ENCODE measurements at places on chromosomes 3 and 15.

DNA sequence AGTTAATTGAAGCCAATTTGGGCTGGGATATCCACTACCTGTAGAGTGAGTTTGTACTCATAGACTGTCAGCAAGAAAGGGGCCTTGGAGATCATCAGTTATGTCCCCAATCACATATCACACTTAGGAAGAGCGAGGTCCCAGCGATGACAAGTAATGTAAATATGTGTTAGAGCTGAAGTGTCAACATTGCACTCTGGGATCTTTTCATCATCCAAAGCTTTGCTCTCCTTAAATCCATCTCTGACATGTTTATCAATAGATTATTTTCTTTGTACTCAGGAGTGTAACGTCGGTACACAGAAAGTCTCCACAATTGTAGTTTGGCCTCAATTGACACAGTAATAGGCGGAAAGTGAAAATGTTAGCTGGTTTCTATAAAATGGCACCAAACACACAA is 113.7 kb upstream of the TPRG1 start:
- DNase-seq: no peak

GRCh38 chr3:56758539-56758981 is 43.2 kb downstream of the ARHGEF3 start:
- DNase-seq: no peak

GRCh38 chr15:52652286-52652685 is 26.9 kb downstream of the ATOSA start:
- DNase-seq: no peak

GRCh38 chr3:140424211-140424610 is 253.7 kb upstream of the TRIM42 start:
- no peak for DNase-seq

DNA sequence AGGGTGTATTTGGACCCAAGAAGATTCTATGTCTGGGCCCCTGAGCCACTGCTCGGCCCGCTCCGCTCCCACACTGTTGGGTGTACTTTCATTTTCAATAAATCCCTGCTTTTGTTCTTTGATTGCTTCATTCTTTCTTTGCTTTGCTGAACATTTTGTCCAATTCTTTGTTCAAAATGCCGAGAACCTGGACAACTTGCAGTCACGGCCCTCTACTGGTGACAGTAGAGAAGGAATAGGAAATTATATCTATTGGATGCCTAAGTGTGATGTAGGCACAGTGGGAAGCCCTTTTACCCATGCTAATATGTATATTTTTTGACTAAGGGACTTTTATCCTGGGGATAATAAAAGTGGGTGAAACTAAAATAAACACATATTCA is 340.8 kb downstream of the LRRC3B start:
- DNase-seq: no peak

GRCh38 chr3:17315897-17316296 is 426.5 kb downstream of the TBC1D5 start:
- DNase-seq: no peak

DNA sequence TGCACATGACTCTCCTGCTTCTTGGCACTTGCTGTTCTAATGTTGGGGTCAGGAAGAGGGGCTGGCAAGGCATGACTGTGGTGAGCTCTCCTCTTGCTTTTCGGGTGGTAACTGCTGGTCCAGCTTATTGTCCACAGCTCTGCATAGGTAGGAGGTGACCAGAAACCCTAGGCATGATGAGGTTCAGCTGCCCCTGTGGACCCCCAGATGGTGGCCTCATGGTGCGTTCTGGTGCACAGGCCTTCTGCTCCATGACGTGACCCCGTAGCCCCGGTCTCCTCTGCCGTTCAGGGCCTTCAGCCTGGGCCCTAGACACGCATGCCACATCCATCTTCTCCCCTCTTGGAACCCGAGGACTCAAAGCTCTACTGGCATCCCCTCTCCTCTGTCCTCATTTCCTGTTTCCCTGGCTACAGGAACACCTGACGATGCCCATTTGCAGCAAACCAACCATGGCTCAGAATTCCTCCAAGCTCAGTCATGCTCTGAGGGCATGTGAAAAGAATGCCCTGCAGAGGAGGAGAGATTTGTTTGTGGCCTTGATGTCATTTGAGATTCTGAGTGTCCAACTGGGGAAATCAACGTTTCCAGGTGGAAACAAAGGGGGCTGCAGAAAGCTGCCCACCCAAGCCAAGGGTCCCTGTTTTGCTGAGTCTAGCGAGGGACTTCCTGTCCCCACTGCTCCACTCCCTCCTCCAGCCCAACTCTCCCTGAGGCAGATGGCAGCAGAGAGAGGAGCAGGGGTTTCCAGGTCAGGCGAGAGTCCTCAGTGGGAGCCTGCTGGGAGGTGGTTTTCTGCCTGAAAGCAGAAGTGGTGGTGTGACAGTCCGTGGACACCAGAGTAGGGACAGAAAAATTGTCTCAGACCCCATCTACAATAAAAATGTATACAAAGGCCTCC is 198.7 kb upstream of the LYSMD4 start:
- no peak for DNase-seq

DNA sequence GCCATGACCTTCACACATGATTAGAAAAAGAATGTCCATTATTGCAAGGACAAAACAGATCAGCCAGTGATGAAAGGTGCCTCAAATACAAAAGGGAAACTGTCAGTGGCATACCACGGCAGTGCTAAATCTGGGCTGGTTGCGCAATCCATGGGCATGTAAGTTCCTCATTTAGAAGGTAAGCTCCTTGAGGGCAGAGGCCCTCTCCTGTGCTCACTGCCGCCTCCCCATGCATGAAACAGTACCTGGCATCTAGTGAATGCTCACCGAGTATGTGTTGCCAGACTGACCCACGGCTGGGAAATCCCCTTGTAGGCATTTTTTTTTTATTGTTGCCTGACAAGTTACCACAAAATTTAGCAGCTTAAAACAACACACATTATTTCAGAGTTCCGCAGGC is 312.1 kb upstream of the CHRM5 start:
- no peak for DNase-seq

GRCh38 chr3:178699810-178700209 is 163.6 kb downstream of the KCNMB2 start:
- no peak for DNase-seq

GRCh38 chr3:124592658-124593441 is 137.4 kb upstream of the UMPS start:
- no peak for DNase-seq

- DNase-seq: no peak
These were observed 969.4 kb downstream of the PLOD2 start for GRCh38 chr3:145191543-145191942.

- no peak for DNase-seq
These were observed 37.4 kb downstream of the EBLN2 start for GRCh38 chr3:73098873-73099272.

- no peak for DNase-seq
These were observed 57.4 kb downstream of the UMPS start for GRCh38 chr3:124787476-124788195.

- DNase-seq: no peak
These were observed 215.6 kb downstream of the LPP start for GRCh38 chr3:188369526-188369925.
